Stimulated activated naive CD4-positive, alpha-beta T cell (primary cell): ENCODE measurements at places on chromosomes 13 and 19.
A peak's percentile ranks its signal among the peaks of the same experiment; 100 is the strongest.

DNA sequence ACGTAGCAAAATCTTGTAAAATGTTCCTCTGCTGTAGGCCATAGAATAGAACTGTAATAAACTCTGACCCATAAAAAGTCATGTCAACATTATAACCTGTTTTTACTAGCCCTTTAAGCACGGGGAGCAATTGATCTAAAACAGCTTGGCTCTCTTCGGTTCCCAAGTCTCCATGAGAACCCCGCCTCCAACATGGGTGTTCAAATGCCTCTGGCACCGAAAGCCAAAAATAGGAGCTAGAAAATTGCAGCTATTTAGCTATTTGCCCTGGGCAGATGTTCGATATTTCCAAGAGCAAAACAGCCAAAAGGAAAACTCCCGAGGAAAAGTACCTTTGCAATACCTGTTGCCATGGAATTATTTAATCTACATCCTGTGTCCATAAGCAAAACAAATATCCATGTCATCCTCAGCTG lies 563.1 kb downstream of the EFNB2 start:
- DNase-seq: no peak

DNA sequence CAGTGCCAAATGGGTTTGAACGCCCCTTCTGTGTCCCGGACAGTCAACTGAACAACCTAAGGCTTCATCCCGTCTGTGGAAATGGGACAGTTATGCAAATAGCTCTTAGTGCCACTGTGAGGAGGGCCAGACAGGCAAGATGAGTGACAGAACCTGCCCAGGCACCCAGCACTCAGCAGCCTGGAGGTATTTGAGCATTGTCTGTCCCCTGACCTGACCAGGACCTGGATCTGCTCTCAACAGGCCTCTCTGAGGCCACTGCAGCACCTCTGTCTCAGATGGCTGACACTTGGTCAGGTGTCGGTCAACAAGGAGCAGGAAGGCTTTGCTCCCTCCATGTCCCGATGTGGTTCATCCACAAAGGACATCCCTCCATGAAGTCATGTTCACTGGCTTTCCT lies 67.9 kb downstream of the CCDC70 start:
- DNase-seq: no peak

GRCh38 chr13:98339684-98340425 lies 162.8 kb upstream of the RNF113B start:
- no peak for DNase-seq

DNA sequence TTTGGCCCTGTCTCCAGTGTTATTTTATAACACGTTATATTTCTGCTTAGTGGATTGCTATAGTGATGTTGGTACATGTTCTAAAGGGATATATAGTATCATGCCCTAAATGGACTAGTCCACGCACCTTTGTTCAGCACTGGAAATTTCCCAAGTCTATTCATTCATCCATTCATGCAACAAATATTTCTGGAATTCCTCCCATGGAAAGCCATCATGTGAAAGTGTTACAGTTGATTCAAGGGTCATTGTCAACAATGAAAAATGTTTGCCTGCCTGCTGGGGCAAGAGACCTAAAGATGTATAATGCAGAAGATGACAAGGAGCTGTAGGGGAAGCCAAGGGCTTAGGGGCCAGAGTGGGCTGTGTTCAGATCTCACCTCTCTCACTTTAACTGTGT lies 10.8 kb upstream of the HSPH1 start:
- DNase-seq: no peak

DNA sequence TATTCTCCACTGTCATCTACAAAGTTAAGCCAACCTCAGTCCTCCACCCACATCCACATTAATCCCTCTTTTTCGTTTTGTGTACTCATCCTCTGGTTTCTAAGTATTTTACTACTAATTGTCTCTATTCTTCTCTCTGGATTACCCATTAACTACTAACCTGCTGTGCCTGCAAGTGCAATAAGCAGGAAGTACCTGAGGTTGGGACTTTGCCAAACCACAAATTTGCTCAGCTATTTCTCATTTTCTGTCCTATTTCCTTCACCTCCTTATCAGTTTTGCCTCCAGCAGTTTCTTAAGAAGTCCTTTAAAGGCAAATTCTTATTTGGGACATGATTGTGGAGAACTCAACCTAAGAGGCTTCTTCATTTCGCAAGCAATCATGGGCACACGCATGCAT lies 1708.9 kb downstream of the SLITRK5 start:
- no peak for DNase-seq

- DNase-seq: no peak
Measured at GRCh38 chr13:32428581-32429432, 877 bp upstream of the N4BP2L1 start.

GRCh38 chr13:33175991-33176390 lies 109.6 kb downstream of the STARD13 start:
- DNase-seq: no peak

DNA sequence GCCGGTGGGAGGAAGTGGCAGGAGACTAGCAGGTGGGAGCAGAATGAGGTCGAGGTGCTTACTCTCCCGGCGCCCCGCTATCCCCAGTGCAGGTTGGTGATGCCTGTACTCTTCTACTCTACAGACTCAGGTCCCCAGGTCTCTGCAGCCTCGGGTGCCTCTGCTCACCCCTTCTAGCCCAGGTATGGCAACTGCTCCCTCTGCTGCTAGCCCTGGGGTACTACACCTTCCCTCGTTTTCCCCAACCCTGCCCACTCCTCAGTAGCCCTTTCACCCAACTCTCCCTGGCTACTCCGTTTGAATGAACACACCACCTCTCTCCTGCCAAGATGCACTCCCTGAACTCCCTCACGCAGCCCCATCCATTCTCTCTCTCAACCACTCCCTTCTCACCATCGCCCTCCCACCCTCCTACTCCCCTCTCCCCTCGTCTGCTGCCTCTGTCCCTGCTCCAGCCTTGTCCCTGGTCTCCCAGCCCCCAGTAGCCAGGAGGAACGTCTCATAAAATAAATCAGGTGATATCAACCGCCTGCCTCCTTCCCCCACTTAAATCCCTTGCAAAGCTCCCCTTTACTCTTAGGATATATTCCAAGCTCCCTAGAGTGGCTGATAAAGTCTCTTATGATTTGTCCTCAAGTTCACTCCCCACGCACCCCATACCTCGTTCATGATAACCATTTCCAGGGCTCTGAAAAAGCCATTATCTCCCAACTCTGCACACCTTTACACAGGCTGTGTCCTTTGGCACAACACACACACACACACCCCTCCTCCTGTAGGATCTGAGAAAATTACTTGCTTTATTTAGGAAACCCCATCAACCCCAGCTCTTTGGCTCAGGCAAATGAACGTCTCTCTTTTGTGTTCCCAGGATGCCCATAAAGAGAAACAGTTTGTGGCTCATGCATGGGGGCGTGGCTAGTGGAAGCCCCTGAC lies 8.2 kb upstream of the MEIS3 start:
- DNase-seq: peak; percentile 74

DNA sequence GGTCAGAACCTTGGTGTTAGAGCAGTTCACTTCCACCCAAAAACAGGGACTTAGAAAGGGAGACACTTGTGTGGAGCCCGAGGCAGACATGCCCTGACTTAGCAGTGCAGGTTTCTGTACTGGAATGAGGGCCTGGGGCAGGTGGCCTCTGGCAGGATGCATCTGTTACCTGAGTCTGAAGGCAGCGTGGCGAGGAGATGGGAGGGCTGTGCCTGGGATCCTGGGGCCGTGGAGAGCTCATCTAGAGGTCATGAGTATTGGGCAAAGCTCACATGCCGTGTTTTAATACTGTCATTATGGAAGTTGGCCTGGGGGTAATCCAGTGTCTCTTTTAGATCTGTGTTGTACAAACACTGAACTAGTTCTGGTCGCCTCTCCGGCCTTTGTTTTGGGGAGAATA lies 21.4 kb downstream of the KDM4B start:
- DNase-seq: no peak

GRCh38 chr19:55251341-55252081 lies 7.3 kb downstream of the PPP6R1 start:
- no peak for DNase-seq

GRCh38 chr19:56869886-56870285 lies 29.4 kb upstream of the PEG3 start:
- no peak for DNase-seq

GRCh38 chr13:27383104-27383921 lies 41.1 kb upstream of the GTF3A start:
- DNase-seq: no peak

GRCh38 chr13:36432106-36432544 lies at the start of gene CCNA1:
Gene CCNA1 (plus strand): TSS chr13:36432495. CDS start chr13:36433057, 562 bp downstream.
- no peak for DNase-seq

- no peak for DNase-seq
Measured at GRCh38 chr19:37303591-37304171, 67.2 kb upstream of the ZNF527 start.

GRCh38 chr13:38952827-38953226 lies 37.8 kb downstream of the STOML3 start:
- DNase-seq: no peak

- DNase-seq: peak; percentile 80
Measured at GRCh38 chr19:40284501-40285352, at the start of gene AKT2. Gene AKT2 (minus strand): TSS chr19:40285345. CDS start chr19:40265267, 20,078 bp downstream.

- DNase-seq: no peak
Measured at GRCh38 chr13:50735071-50735470, 108.4 kb downstream of the DLEU7 start.

GRCh38 chr19:34308381-34309367 lies 54.3 kb downstream of the GARRE1 start:
- peak; percentile 8 for DNase-seq

- no peak for DNase-seq
Measured at GRCh38 chr19:53554804-53555203, 16.9 kb downstream of the ZNF331 start.

DNA sequence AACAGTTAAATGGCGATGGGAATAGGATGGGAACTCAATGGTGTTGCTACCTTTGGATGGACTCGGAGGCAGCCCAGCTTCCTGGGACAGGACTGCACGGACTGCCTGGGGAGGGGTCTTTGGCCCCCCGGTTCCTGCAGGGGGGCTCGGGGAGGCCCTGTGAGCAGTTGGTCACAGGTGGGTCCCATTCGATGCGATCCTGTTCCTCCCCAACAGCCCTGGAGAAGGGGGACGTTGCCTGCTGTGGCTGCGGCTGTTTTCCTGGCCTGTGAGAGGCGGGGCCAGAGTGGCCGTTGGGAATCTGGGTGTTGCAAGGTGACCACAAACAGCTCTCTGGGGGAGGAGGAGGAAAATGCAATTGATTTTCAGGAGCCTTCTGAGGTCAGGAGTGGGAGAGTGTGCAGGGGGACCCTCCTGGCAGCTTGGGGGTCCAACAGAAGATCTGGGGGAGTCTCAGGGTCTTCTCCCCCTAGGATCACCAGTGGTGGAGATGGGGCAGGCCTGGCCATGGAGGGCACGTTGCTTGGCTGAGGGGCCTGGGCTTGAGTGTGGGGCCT lies 1.9 kb upstream of the PLPPR3 start:
- no peak for DNase-seq

GRCh38 chr19:50686310-50687032 lies 33.1 kb downstream of the SHANK1 start:
- no peak for DNase-seq

DNA sequence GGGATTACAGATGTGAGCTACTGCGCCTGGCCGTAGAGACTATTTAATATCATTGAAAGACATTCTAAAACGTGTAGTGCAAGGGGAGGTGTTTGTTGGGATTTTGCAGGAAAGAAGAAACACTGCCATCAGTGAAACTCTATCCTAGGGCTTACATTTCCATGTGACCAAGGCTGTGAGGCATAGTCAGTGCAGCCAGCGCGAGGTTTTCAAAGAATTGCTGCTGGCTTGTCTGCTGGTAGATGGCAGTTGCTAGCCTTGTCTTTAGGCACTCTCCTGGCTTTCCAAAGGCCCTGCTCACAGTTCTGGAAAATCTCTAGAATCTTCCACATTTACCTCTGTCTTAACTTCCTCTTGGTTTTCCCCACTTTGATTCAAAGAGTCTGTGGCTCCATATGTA lies 77.5 kb downstream of the GPC6 start:
- DNase-seq: no peak

DNA sequence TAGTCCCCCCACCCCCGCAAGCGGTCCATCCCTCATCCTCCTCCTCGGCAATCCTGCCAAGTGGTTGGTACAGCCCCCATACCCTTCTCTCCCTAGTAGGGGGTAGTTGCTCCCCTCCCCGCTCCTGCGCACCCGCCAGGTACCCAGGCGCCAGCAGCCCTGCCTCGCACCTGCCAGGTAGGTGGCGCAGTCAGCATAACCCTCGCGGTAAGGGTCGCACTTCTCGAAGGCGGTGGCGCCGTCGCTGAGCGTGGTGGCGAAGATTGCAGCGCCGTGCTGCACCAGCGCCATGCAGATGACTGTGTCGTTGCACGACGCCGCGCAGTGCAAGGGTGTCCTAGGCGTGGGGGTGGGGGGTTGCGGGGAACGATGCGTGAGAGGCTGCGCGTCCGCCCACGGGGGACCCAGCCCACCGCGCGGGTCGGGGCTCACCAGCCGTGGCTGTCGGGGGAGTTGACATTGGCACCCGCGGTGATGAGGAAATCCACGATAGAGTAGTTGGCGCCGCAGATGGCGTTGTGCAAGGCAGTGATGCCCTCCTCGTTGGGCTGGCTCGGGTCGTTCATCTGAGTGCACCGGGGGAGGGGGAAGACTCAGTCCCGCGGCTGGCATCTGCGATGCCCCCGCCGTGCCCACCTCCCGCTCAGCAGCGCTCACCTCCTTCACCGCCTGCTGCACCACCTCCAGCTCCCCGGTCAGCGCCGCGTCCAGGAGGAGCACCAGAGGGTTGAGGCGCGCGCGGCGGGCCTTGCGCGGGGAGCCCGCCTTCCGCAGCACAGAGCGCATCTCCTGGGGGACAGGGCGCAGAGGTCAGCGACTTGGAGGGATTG lies 15.2 kb upstream of the ERCC2 start:
- no peak for DNase-seq

DNA sequence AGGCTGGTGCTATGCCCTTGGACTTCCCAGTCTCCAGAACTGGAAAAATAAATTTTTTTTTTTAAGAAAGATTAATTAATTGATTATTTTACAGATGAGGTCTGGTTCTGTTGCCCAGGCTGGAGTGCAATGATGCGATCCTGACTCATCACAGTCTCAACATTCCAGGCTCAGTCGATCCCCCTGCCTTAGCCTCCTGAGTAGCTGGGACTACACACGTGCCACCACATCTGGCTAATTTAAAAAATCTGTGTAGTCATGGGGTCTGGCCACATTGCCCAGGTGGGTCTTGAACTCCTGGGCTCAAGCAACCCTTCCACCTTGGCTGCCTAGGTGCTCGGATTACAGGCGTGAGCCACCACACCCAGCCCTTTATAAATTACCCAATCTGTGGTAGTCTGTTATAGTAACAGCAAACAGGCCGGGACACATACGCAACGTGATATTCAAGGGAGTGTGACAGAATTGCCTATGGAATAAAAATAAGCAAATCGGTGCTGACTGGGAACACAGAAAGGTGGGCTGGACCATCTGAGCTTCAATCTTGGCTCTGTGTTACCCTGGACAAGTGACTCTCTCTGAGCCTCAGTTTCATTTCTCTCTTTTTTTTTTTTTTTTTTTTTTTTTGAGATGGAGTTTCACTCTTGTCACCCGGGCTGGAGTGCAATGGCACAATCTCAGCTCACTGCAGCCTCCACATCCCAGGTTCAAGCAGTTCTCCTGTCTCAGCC lies 42.8 kb downstream of the PIN1 start:
- DNase-seq: no peak

DNA sequence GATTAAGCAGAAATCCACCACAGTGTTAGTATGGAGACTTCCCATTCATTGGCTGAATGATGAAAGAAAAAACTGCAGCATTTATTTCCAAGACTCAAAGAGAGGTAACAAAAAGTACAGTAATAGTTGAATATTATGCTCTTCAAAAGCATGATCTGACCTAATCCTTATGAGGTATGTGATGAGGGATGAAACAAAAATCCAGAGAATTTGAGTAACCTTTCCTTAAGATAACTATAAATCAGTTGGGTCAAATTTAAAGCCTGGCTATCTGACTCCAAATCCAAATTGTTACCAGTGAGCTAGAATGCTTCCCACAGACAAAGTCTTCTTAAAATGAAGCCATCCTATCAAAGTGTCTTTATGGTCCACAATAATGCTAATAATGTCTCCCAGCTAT lies 38.1 kb downstream of the NUFIP1 start:
- DNase-seq: no peak
